A172 (cell line): ENCODE measurements at places on chromosomes 6 and 20.

DNA sequence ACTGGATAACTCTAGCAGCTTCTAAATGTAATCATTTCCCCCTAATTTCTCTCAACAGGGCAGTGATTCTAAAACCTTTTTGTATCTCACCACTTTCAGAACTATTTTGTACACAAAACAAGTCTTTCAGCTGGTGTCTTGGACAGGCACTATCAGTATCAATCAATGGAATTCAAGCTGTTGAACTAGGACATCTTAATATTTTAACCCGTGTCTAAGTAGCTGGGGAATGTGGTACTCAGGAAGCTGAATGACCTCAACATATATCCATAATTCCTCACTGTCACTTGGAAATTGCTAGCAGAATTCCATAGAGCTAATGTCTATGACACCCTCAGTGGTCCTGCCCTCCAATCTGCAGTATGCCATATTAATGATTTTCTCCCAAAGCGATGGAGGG is 24.5 kb downstream of the ADAT2 start:
- no peak for DNase-seq

DNA sequence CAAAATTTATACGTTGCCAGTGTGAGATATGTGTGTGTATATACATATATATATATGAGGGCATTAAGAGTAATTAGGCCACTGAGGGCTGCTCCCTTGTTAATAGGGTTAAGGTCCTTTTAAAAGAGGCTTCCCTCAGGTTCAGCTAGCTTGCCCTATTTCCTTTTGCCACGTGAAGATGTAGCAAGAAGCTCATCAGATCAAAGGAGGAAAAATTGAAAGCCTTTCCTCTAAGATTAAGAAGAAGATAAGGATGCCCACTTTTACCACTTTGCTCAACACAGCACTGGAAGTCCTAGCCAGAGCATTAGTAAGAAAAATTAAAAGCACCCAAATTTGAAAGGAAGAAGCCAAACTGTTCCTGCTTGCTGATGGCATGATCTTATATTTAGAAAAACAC is 33.2 kb upstream of the ISM1 start:
- no peak for DNase-seq

DNA sequence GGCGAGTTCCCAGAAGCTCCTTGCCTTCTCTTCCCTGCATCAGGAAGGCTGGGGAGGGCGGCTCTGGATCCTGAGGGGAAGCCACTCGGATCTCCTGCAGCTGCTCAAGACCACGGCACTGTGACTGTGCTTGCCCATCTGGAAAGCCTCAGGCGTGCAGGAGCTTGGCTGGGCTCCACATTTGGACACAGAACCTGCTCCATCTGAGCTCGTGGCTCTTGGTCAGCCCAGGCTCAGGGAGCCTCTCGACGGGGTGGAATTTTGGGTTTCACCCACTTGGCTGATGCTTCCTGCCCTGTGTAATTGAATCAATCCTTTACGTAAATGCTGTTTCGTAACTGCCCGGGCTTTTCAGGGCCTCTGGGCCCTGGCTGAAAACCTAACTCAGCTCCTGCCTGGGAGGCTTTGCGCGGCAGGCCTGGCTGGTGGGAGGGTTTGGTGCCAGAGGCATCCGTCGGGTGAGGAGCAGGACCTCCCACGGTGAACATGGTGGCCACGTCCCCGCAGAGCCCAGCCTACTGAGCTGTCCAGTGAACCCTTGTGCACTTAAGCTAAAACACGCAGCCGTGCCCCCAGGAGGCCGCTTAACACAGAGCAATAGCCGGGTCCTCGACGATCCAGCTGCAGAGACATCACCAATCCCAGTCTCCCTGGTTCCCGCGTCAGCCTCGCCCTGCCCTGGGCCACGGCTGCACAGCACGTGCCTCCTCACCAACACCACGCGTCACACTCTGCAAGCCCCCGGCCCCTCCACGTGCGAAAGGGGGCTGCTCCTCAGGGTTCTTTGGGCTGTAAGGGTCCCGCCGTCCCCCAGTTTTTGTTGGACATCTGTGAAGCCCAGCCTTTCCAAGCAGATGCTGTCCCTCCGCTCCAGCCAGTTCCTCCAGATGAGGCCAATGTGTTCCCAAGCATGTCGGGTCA is 241.0 kb downstream of the DLL1 start:
- no peak for DNase-seq

- DNase-seq: peak; percentile 98
Observed at GRCh38 chr20:62740286-62741141, 31.9 kb downstream of the NTSR1 start.

- DNase-seq: no peak
Observed at GRCh38 chr20:15248618-15249395, 911.4 kb upstream of the FLRT3 start.
